SJSA1 (cell line): ENCODE measurements at places on chromosomes 7 and 10.

DNA sequence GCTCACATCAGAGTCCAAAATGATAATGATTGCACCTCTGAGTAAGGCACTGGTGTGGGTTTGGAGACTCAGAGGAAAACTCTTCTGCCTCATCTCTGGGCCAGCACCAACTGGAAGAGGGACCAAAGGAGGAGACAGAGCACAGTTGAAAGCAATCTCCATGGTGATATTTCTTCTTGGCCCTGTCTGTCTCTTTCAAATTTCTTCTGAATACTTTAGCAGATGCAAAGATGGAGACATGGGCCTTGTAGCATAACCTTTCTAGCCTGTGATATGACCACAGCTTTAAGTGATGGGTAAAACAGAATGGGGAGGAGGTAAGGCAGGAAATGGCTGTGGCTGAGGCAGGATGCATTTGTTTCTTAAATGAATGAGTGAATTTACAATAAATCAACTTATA lies 12.2 kb upstream of the GIMAP7 start:
- DNase-seq = no peak

DNA sequence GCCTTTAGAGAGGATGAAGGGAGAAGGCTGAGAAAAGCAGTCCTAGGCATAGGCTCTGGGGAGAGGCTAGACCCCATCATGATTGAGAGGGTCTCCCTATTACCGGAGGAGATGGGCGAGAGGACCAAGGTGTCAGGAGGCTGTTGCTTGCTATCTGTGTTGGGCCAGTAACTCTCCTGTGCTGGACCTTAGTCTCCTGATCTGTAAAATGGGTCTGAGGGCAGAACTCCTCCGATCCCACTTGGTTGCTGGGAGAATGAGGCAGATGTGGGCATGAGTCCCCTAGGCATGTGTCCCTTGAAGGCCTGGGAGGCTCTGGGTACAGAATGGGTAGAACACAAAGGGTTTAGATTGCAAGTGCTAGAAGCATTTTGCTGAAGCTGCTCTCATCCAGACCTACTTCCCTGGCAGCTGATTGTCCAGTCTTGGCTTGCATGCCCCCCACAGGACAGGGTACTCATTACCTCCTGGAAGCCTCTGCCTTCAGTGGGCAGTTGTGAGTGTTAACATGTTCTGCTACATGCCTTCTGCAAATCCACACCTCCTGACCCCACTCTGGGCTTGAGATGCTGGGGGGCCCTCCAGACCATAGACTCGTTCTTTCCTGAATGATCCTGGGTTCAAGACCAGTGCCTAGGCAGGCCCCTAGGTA lies 4.4 kb downstream of the ZMIZ1 start:
- no peak for DNase-seq

DNA sequence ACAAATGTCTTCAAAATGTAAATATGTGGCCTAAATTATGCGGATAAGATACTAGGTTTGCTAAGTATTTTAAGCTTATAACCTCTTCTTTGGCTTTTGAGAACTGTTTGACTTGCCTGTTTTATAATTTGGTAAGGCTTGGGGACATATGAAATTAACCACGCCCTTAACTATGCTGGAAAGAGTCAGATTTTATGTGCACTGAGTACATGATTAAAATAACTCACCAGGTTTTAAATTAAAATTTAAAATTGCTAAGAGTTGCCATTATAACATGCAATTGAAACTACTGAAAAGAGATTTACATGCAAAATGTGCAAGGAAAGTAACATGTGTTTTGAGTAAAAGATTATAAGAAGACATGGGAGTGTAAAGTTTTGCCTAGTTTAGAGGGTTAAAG lies 141.9 kb downstream of the WDR11 start:
- DNase-seq = no peak

- no peak for DNase-seq
Measured at GRCh38 chr10:43057831-43058340, 19.0 kb upstream of the RET start.

GRCh38 chr10:88555190-88555908 lies 27.8 kb downstream of the RNLS start:
- DNase-seq = no peak

DNA sequence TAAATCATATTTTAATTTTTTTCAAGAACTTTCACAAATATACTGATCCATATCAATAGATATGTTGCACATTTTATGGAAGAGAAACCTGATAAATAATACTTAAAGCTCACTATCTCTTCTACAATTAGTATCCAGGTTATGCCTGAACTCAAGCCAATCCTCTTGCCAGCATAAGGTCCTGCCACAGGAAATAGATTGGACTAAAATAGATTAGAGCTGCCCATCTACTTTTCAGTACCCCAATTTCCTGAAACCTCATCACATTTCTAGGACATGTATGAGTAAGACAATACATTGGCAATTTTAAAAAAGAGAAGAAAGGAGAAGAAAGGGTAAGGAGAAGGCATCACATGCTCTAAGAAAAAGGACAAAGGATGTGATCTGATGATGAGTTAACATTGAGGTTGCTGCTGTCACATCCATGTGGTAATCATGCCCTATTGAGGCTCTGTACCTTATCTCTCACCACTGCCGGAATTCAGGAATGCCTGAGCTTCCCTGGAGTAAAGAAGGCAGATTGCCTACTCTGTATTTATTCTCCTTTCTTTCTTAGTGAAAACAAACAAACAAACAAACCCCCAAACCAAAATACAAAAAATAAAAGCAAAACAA lies 199.7 kb downstream of the ANK3 start:
- DNase-seq = no peak

DNA sequence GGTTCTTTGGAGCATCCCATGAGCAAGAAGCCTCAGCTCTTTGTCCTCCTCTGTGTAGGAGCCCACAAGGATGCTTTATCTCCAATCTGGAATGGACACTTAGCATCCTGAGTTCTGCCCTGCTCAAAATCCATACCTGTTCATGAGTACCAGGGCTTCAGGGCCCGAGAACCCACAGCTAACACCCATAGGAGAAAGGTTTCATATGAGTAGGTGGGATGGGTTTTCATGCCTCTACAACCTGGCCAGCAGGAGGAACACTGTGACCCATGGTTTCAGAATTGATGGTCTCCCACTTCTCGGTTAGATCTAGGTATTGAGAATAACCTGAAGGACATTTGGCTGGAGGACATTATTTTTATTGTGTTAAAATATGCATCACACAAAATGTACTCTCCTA lies 57.8 kb downstream of the TBXAS1 start:
- DNase-seq = no peak

- no peak for DNase-seq
Measured at GRCh38 chr10:118922226-118922625, 107.3 kb upstream of the NANOS1 start.
